Stimulated activated CD8-positive, alpha-beta memory T cell treated with anti-CD3 and anti-CD28 coated beads, Interleukin-2, amount 100 ng/mL, for 48 hours (primary cell): ENCODE measurements at places on chromosomes 5 and 9.

- DNase-seq: no peak
Observed at GRCh38 chr9:8822667-8823025, 1023.1 kb upstream of the DMAC1 start.

- no peak for DNase-seq
Observed at GRCh38 chr5:79297661-79298060, 61.7 kb downstream of the JMY start.

GRCh38 chr5:38524022-38524421 is 32.4 kb downstream of the LIFR start:
- DNase-seq: no peak

DNA sequence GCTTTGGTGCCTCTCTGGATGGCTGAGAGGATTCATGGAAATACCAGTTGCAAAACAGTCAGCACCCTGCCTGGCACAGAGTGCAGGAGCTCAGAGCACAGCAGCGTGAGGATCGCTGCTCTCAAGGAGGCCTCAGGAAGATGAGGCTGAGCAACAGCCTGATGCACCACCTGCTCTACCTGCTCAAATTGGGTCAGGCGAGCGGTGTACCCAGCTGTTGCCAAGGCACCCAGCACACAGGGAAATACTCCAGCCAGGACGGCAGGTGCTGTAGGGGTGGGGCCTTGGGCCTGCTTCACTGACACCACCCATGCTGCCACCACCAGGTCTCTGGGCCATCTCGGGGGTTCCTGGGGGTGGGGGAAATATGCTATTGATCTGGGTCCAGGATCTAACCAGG is 4.3 kb downstream of the EEIG1 start:
- DNase-seq: no peak

GRCh38 chr9:36597412-36598178 is 24.9 kb downstream of the MELK start:
- no peak for DNase-seq

DNA sequence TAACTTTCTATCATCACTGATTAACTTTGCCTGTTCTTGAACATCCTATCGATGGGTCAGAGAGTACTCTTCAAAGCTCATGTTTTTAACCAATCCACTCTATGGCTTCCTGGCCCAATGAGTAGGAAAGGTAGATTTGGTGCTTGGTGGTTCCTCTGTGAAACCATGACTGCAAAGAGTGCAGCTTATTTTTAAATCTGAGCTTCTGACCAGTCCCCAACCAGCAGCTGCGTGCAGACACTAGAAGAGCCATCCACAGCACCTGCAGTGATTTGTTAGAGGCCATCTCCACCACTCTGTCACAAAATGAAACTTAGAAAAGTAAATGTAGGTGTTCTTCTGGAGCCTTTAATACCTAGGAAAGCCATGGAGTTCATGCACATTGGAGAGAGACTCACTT is 107.3 kb upstream of the WWC1 start:
- no peak for DNase-seq

- no peak for DNase-seq
Observed at GRCh38 chr5:171585981-171586380, 166.5 kb downstream of the FGF18 start.

DNA sequence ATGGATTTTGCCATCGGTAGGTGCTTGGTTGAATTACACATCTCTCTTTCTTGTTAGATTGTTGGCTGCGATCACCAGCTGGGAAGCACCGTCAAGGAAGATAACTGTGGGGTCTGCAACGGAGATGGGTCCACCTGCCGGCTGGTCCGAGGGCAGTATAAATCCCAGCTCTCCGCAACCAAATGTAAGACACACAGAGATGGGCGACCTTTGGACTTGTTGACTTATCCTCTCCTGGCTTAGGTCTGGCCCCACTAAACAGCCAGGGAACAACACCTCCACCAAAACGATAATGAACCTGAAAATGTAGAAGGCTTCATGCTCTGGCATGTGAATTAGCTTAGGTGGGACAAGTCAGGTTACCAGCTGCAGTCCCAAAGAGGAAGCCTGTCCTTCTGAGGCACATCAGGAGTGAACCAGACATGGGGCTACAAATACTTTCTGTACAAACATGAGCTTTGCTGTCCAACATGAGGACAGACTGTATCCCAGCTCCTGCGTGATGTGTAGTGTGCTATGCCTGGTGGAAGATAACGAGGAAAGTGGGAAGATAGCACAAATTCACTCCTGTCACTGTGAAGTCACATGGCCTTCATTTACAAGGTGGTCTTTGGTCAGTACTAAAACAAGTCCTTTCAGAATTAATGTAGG is 148.4 kb downstream of the ADAMTSL1 start:
- no peak for DNase-seq

- DNase-seq: peak; percentile 13
Observed at GRCh38 chr9:33778700-33779351, 16.5 kb upstream of the PRSS3 start.

DNA sequence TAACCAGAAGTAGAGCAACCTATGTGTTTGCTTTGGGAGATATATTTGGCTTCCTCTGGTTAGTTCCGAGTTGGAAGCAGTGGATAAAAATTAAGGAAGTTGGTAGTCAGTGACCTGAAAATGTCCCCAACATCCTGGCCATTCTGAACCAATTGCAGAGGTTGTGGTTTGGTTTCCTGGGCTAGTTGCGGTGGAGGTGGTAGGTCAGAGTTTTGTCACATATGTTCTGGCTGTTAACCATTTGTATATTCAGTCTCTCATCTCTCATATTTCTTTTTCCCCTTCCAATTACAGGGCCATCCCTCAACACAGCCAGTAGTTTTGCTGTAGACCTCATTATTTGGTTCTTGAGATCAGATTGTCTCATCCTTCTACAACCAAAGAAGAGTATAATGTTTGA is 1026.9 kb downstream of the PTPRD start:
- DNase-seq: no peak

DNA sequence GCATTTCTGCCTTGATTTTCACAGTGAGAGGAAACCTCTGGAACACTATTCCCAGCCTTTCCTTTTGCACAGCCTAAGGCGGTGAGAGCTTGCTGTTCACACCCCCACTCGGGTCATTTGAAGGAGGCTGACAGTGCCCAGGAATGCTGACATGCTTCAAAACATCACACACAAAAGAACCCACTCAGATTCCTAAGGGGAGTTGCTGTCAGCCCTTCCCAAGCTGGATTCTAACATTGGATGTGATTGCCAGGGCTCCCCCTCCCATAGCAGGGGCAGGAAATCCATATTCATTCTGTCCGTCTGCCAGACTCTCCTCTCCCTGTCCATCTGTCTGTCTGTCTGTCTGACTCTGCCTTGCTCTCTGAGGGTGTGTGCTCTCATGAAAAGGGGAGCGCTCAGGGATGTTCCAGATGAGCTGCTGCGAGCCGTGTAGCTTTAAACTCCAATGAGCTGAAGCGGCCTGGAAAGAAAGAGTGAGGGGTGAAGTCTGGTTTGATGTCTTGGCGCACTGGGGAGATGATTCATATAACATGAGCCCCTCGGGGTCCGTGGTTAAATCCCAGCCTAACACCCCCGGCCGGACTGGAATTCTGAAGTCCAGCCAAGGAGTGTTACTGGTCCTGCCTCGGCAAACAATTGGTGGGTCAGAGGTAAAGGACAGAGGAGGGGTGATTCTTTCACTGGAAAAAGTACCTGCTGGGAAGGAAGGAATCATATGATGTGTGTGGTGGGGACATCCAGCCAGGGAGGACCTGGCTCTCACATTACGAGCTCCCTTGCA is 517.0 kb downstream of the CCDC171 start:
- no peak for DNase-seq

DNA sequence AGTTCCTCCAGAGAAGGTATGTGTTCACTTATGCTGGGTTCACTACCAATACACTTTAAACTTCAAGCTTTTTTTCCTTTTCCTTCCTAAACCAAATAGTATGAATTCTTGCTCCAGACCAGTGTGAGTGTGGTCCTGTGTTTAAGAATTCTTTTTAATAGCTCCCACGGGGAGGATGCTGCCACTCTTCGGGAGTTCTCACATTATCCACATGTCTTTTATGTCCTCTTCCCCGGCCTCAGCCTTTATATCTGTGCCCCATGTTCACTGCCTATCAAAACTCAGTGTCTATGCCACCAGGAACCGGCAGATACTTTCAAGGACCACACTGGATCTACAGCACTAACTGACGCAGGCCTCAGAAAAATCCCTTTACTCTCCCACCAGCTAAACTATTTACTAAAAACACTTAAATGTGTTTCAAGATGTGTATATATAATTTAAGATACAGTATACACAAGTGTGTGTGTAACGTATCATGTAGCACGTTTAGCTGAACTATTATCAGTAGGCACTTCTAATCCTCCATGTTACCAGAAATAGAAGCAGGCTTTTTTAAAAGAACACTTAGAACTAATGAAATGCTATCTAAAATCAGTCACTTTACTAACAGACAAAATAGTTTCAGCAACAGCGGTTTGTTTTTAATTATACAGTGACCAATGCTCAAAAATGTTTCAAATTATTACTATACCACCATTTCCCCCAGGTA is 88.0 kb downstream of the PLPP1 start:
- no peak for DNase-seq

GRCh38 chr5:62077387-62077786 is 228.6 kb upstream of the KIF2A start:
- DNase-seq: no peak

GRCh38 chr9:36942891-36943290 is 91.2 kb downstream of the PAX5 start:
- DNase-seq: no peak

DNA sequence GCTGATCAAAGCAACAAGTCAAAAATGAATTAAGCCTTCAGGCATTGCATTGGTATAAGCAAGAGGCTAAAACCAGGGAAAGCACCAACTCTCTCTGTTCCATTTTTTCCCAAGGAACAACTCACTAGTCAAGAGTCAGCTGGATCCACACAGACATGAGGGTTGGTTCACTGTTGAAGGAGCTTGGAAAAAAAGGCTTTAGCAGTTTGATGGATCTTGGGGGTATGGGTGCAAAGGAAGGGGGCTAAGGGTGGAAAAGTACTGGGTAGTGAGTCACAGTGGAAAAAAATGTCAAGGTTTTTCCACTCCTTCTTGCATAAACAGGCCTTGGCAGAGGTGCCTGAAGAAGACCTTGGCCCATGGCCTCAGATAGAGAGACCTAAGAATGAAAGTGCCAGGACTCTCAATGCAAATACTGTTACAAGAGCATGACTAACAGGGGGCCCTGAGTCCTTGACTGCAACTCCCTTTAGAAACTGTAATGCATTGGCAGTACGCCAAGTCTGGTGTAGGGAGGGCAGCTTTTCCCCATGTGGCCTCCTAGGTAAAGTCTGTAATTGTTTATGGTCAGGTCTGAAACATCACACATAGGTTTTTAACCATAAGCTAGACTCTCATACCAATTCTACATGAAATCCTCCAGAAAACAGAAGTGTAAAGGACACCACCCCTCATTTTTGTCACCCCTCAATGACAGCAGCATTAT is 23.7 kb downstream of the ACTL7A start:
- DNase-seq: peak; percentile 40

- no peak for DNase-seq
Observed at GRCh38 chr9:19885608-19886007, 96.8 kb upstream of the SLC24A2 start.

DNA sequence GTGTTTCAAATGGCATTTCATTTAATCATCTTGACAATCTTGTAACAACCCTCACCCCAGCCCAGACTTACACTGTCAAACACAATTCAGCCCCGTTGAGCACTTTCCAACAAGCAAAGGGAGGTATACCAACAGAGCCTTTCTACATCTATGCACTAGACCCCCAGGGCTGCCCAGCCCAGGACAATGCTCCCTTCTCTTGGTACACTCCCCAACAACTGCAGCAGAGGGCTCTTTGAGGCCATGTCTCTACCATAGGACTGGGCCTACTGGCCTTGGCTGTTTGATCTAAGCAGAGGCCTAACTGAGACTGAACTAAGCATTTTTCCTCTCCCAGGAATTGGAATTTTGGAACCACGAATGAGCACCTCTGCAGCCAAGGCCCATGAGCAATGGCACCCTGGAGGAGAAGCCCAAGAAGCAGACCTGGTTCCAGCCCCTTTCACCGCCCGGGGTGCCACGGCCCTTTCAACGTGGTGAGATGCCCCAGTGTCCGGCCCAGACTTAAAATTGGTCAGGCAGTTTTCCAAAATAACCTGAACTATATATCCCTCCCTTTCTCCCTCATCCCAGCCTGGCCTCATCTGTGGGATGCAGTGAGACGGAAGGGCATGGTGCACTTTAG is 43.6 kb downstream of the B4GALT1 start:
- no peak for DNase-seq

- no peak for DNase-seq
Observed at GRCh38 chr5:92605591-92605990, 975.4 kb downstream of the NR2F1-AS1 start.

DNA sequence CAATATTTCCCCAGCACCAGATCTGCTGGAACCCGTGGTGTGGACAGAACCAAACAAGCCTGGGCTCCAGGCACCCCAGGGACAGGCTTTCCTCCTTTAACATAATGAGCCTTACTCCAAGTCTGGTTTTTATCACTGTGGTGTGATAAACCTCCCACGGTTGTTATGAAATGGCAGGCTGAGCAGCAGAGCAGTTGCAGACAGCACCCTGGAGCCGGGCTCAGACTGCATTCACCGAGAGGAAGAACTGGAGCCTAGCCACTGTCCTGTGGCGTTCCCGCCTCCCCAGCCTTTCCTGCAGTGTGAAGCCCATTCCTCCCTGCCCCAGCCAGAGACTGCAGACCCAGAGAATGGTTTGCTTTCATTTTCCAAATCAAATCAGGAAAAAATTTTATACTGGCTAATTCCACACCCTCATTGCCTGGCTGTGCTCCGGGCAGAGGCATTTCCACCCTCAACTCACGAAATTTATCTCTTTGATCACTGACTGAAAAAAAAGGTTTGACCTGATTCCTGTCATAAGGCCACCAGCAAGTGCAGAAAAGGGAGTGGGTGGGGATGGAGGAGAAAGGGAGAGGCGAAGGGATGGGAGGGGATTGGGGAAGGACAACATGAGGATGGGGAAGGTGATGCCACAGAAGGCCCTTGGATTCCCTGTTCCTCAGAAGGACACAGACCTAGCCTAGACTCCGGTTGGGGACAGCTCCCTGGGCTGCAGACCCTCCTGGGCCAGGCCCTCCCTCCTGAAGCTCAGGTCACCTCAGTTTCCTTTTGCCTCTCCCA is 18.9 kb downstream of the IPPK start:
- no peak for DNase-seq

DNA sequence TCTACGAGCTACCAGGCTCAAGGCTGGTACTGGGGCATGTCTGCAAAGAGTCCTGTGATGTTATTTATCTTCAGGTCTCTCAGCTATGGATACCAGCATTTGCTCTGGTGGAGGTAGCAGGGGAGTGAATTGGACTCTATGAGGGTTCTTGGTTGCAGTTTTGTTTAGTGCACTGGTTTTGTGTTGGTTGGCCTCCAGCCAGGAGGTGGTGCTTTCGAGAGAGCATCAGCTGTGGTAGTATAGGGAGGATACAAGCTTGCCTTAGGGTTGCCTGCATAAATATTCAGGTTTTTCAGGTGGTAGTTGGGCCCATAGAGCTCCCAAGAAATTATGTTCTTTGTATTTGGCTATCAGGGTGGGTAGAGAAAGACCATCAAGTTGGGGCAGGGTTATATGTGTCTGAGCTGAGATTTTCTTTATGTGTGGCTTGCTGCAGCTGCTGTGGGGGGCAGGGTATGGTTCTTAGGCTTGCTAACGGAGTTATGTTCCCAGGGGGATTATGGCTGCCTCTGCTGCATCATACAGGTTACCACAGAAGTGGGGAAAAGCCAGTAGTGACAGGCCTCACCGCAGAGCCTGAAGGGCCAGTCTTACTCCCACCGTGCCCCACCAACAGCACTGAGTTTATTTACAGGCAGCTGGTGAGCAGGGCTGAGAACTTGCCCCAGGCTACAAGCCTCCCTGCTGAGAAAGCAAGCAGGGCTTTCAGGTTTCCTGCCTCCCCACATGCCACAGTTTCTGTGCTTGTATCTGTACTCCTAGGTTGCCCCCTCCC is 9.7 kb upstream of the RIOK2 start:
- no peak for DNase-seq
